Ovary (tissue), 10 donors: ENCODE measurements at places on chromosomes 12 and 14. TPM values are rescaled to one million over a fixed set of nuclear protein-coding genes. Genes with fewer than 3 reads are reported as not detected.

GRCh38 chr14:59619061-59619460, 42.4 kb upstream of the CCDC175 start:
- DNase-seq: no peak

- no peak for DNase-seq
Measured at GRCh38 chr14:50676814-50677516, 8.9 kb upstream of the SAV1 start.

The BLOC1S1 gene
- 97.0 TPM for total RNA-seq

The TMEM52B gene
- not detected for total RNA-seq

The IL31 gene
- not detected for total RNA-seq

The MIP gene
- not detected for total RNA-seq
